Lung (tissue), 17 donors: ENCODE measurements at places on chromosomes 3 and 15.

DNA sequence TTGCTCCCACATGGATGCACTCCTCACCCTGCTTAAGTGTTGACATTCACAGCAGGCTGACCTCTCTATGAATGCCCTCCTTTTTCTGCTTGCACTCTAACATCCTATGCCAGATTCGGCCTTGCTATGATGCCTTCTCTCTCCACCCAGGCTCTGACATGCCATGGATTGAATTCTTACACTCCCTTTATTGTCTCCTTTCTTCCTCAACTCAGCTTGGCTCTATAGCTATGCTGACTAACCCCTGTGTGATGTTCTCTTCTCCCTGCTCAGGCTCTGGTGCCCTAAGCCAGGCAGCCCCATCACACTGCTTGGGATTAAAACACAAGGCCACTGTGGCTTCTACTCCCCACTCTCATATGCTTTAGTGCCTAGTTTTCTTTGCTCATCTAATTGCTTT, 563.7 kb downstream of the NSUN3 start:
- no peak for DNase-seq

GRCh38 chr15:62474021-62474770, 309.1 kb upstream of the C2CD4B start:
- DNase-seq, result no peak

DNA sequence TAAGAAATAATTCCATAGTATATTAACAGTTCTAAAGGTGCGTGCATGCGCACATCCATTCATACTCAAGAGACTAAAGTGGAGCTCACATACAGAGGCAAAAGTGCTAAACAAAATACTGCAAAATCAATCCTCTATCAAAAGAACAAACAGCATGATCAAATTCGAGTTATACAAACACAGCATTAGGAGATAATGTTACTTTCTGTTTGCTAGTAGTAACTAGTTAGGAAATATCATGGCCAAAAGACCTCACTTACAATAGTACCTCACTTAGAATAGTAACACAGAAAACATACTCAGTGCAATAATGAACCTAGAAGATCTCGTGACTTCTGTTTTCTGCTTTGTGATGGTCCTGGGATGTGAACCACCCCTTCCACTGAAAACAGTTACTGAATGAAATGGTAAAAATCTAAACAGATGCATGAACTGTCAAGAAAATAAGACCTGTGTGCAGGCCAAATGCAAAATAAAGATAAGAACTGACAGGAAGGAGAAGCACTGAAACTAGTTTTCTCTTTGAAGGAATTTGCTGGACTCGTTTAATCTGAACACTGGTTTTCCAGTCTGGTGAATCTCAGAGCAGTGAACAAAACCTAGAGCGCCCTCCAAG, 20.9 kb upstream of the CEMIP start:
- no peak for DNase-seq

DNA sequence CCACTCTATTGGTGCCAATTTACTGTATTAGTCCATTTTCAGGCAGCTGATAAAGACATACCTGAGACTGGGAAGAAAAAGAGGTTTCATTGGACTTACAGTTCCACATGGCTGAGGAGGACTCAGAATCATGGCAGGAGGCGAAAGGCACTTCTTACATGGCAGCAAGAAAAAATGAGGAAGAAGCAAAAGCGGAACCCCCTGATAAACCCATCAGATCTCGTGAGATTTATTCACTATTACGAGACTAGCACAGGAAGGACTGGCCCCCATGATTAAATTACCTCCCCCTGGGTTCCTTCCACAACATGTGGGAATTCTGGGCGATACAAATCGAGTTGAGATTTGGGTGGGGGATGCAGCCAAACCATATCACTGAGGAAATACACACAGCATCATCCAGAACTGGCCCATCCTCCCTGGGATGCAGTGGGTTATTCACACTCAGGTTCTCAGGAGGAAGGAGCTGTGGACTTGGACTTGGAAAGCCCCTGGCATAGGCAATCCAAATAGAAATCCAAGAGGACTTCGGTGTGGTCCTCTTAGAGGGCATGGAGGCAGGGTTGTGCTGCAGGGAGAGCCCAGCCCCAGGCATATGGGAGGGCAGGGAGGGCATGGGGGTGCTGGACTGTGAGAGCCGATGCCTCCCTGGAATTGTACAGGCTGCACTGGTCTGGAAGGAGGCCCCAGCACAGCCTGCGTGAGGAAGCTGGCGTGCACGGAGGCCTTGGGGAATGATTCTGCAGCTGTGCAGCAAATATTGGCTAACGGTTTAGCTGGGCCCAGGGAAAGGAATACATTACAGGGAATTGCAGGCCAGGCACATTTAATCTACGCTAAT, 62.9 kb downstream of the EFCAB12 start:
- DNase-seq, result no peak

GRCh38 chr3:58565621-58566397, 11.4 kb downstream of the FAM107A start:
- DNase-seq, result no peak

- DNase-seq, result no peak
Measured at GRCh38 chr3:17023006-17023664, 138.4 kb downstream of the PLCL2 start.

GRCh38 chr15:60713119-60714084, 234.5 kb upstream of the ICE2 start:
- peak; percentile 25 for DNase-seq

- DNase-seq, result no peak
Measured at GRCh38 chr15:98003996-98004395, 43.5 kb downstream of the ARRDC4 start.
